ENCODE measurements at places on chromosomes 2 and 18. TPM values are rescaled to one million over a fixed set of nuclear protein-coding genes. Genes with fewer than 3 reads are reported as not detected.

IL37 gene
- not detected for total RNA-seq

MYOM1 gene
- 1.5 TPM for total RNA-seq

SERPINB13 gene
- total RNA-seq = not detected

DNA sequence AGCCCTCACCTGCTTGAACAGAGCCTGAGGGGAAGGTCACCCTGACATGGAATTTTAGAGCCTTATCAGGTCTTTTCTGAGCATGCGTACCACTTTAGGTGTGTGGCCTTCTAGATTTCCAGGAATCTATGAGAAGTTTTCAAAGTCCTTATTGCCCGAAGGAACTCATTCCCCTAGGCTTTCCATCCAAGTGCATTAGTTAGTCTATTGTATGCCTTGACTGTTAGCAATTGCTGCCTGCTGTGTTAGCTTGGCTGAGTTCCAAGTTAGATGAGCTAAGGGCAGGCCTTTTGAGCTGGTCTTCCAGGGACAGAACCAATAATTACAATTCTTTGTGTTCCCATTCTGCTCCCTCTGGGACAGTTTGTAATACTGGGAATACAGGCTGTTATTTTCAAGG is 30.8 kb upstream of the PUM2 start:
- DNase-seq = no peak
